Hindlimb muscle (tissue), 1 donor: ENCODE measurements at places on chromosomes 1 and 21. TPM values are rescaled to one million over a fixed set of nuclear protein-coding genes. Genes with fewer than 3 reads are reported as not detected.

DNA sequence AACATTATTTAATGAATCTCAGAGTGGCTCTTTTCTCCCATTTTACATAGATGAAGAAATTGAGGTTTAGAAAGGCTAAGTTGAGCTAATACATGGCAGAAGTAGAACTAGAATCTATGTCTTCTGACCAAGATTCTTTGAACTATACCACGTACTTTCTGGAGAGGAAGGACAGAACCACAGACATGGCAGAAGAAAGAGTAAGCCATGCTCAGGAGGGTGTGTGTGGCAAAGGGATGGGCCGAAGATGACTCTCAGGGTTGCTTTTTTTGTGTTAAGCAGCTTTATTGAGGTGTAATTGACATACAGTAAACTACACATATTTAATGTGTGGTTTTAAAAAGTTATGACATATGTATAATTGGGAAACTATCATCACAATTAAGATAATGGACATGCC, 69.5 kb downstream of the PEX14 start:
- no peak for DNase-seq

GRCh38 chr1:116243333-116244054, 129.6 kb upstream of the ATP1A1 start:
- DNase-seq: no peak

GRCh38 chr1:170213596-170213995, 67.8 kb downstream of the NTMT2 start:
- DNase-seq: no peak

DNA sequence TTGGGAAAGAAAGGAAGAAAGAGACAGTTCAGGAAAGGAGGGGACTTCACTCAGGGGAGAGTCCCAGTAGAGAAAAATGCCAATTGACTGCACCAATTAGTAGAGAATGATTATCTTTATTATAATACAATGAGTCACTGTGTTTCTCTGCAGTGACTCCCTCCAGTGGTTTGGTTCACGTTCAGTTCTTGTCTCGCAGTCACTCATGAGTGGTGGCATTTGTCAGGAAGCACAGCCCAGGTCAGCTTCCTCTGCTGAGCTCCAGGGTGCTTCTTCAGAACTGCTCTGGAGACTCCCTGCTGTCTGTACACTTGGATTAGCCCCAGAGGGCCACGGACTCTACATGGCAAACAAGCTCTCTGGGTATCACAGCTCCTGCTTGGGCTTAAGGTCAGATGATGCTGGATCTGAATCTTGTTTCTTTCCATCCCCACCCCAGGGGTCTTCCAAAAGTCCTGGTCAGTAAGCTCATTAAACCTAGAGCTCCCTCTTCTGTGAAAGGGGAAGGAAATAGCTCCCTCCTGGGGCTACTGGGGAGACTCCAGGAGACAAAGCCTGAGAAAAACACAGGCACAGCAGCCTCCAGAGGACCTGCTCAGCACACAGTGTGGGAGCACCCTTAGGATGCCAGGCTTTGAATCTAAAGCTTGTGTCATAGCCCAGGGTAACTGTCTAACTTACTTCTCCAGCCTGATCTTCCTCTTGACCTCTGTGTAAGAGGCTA, 619.0 kb downstream of the AJAP1 start:
- DNase-seq: no peak

RORC gene
- polyA plus RNA-seq: 11.8 TPM

AIRE gene
- 0.15 TPM for polyA plus RNA-seq

MATN1 gene
- polyA plus RNA-seq: 1.1 TPM

C1QB gene
- polyA plus RNA-seq: 30.0 TPM
